Mesendoderm (in vitro differentiated cells): ENCODE measurements at places on chromosomes 3 and 15.

GRCh38 chr3:12483872-12484197 is 445 bp upstream of the TSEN2 start:
- no peak for DNase-seq

GRCh38 chr15:63070681-63071129 is 28.2 kb downstream of the TPM1 start:
- no peak for DNase-seq

GRCh38 chr3:136817448-136817847 is 1.5 kb upstream of the SLC35G2 start:
- DNase-seq = no peak

- no peak for DNase-seq
Observed at GRCh38 chr3:141388823-141389621, 20.7 kb downstream of the ZBTB38 start.

DNA sequence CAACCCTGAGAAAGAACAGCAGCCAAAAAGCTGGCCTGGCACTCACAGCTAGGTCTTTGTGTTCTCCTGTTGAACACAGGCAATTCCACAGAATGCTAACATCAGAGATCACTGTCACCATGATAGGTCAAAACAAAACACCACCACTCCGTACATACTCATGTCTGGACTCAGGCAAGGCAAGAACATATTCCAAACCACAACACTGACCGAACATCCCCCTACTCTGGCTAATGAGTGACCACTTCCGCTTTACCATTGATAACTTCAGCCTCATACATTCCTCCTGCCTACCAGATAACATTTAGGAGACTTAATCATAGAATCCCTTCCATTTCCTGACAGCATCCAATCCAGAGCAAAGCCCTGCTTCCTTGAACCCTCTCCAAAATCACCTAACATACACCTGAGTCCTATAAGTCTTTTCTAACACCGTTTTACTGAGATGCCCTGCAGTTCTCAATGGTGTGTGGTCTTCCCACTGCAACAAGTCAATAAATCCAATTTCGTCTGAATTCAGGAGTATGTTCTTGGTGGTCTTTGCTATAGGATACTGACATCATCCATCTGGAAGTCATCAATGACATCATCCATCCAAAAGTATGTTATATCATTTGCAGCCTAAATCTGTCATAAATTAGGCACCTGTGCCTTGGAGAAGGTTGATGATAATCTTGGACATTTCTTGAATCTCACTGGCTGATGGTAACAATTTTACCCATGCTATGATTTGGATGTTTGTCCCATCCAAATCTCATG is 23.7 kb downstream of the RIOX2 start:
- DNase-seq = no peak

DNA sequence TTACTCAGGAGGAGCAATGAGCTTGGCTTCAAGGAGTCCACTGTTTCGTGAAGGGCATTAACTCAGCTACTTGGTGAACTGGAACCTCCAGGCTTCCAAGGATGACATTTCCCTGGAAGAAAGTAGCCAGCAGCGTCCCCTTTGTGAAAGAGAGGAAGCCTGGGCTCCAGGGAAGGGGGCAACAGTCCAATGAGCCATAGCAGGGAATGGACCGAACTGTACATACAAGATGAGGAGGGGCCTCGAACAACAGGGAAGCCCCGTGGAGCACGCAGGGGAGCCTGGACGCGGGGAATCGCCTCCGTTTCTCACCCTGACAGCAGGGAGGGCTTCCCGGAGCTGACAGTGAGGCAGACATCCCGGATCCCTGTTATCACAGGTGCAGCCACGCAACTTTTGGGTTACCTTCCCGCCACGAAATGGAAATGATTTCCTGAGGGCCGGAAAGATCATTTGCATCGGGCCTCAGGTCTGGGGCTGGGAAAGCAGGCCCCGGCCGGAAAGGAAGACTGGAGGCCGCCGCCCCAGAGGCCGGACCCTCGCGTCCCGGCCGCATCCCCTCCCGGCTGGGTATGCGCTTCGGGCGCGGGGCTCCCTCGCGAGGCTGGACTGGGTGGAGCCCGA is 475 bp upstream of the SPINT1 start:
- DNase-seq = peak; percentile 36

DNA sequence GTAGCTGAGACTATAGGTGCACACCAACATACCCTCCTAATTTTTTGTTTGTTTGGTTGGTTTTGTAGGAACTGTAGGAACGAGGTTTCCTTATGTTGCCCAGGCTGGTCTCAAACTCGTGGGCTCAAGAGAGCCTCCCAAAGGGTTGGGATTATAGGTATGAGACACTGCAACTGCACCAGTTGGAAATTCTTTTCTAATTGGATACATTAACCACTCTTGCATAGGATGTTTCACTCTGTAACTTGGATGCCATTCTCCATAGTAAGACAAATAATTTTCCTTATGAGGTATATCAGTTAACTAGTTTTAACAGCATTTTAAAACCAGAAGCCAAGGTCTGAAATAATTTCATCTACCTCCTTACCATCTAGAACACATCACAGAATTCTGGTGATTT is 6.7 kb upstream of the ALCAM start:
- no peak for DNase-seq

- DNase-seq = no peak
Observed at GRCh38 chr3:65322910-65323309, 635.1 kb upstream of the ADAMTS9 start.

- peak; percentile 33 for DNase-seq
Observed at GRCh38 chr3:4426782-4427344, 40.2 kb downstream of the SUMF1 start.
